Activated CD4-positive, alpha-beta T cell treated with anti-CD3 and anti-CD28 coated beads for 36 hours (primary cell): ENCODE measurements at places on chromosomes 1 and 21.
A peak's percentile ranks its signal among the peaks of the same experiment; 100 is the strongest.

GRCh38 chr1:156346636-156347035 is 8.3 kb downstream of the TSACC start:
- DNase-seq, result no peak

GRCh38 chr1:77874804-77875445 is 13.5 kb upstream of the NEXN start:
- DNase-seq, result no peak

GRCh38 chr1:204301171-204301957 is 58.4 kb downstream of the PLEKHA6 start:
- DNase-seq, result no peak

DNA sequence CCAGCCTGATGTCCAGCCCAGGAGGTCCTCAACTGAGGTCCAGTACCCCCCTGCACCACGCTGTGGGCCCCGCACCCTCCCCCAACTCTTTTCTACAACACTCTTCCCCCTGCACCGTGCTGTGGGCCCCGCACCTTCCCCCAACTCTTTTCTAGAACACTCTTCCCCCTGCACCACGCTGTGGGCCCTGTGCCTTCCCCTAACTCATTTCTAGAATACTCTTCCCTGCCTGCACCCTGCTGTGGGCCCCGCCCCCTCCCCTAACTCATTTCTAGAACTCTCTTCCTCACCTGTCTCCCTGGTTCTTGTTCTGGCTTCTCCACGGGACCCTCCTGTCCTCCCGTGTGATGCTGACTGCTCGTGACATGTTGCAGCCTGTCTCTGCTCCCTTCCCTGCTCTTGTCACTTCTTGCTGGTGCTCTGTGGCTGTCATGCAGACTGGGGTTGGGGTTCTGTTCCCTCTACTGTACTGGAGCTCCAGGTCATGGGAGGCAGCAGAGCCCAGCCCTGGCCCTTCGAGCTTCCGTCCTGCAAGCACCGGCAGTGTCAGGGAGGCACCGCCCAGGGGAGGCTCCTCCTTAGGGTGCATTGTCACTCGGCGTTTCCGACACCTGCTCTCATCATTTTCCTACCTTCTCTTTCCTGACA is 160.1 kb upstream of the COL6A1 start:
- peak; percentile 34 for DNase-seq

- DNase-seq, result no peak
These were observed 587 bp upstream of the SLC25A34 start for GRCh38 chr1:15735304-15736037.

DNA sequence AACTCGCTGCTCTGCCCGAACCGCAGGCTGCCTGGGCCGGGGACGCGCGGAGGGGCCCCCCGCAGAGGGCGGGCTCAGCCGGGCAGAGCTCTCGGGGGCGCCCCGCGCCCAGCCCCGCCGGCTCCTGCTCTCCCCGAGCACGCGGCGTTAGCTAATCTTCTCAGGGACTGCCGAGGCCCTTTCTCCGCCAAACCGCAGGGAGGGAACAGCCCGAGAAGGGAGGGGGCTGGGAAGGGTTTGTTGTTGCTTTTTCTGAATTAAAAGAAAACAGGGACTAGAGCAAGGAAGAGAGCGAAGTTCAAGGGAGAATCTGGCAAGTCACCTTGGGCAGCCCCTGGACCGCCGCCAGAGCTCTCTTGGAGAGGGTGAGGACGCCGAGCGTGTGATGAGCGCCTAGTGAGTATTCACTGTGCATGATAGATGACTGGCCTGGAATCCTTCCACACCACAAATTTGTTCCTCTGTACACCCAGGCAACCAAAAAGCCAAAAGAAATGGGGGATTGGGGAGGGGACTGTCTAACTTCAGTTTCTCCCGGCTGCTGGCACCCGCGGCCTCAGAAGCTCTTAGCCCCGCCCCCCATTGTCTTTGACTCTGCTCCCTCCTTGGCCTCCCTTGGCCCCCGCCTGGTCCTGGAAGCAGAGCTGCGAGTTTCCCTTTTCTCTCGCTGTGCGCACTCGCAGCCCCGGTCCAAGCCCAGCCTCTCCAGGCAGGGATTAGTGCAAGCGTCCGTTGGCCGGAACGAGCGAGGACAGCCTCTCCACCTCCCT is 19.7 kb upstream of the LMX1A start:
- peak; percentile 73 for DNase-seq
